OCI-M1 (cell line): ENCODE measurements at places on chromosomes 5 and 9.

- no peak for DNase-seq
Observed at GRCh38 chr9:135239769-135240141, 152.3 kb downstream of the OLFM1 start.

- peak; percentile 44 for DNase-seq
Observed at GRCh38 chr9:136143215-136144001, 24.7 kb upstream of the TMEM250 start.

DNA sequence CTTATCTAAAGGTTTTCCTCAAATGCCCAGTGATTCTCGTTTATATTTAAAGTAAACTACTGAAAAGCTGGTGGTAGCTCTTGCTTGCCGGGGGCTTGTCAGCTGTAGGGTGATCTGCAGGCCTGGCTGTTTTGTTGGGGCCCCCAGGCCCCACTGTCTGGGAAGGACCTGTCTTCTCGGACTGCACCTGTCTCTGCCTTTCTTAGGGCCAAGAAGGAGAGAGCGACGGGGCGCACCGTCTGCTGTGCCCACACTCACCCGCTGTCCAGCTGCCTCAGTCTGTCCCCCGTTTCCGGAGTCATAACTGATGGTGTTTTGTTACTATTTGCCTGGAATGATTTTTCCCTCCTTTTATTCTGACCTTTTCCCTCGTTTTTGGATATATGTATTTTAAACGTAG is 94.1 kb upstream of the CACNA1B start:
- no peak for DNase-seq

DNA sequence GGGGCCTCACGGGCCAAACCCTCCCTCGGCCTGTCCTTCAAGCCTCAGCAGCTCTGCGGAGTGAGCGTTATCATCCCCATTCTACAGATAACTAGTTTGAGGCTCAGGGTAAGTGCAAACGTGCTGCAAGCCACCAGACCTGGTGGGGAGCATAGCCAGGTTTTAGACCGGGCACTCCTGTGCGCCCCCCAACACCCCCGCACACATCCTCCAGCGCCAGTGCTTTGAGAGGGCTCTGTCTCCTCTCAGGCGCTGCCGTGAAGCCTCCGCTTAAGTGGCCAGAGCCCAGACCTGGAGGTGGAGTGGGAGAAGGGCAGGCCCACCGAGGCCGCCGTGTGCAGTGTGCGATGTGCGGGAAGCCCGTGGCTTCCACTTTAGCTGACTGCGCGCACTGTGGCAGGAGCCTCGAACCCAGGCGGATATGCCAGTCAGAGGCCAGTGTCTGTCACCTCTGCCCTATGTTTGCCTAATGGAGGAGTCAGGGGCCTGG is 1.6 kb upstream of the MGAT1 start:
- DNase-seq, result no peak

DNA sequence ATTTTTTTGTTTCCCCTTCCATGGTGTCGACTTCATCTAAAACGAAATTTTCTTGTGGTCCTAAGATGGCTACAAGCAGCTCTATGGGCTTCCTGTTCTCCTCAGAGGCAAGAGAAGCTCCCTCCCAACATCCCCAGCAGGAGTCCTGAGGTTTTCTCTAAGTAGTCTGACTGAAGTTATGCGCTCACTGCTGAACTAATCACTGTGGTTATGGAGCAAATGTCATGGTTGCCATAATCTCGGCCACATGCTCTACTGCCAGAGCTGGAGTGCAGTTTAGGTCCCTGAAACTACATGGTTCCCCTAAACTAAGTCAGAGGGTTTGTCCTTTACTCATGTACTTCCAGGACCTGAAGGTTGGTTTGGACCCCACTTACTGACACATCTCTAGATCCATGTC is 68.0 kb upstream of the MAMDC2 start:
- peak; percentile 17 for DNase-seq

DNA sequence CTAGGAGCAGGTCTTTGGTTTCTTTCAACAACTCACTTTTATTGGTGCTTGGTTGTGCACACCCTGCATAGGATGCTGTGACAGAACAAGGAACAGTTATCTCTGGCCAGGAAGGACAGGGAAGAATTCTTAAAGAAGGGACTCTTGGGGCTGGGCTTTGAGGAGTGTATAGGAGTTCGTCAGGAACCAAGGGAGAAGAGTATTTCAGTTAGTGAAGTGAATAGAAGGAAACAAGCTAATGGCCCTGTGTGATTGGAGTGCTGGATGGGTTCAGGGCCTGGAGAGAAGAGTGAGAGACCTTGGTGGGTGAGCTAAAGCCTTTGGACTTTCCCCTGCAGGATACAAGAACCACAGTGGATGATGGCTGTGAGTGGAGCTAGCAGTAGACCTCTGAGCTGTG is 32.2 kb downstream of the DAB2IP start:
- no peak for DNase-seq

- no peak for DNase-seq
Observed at GRCh38 chr5:123369371-123369968, 53.7 kb downstream of the CEP120 start.

DNA sequence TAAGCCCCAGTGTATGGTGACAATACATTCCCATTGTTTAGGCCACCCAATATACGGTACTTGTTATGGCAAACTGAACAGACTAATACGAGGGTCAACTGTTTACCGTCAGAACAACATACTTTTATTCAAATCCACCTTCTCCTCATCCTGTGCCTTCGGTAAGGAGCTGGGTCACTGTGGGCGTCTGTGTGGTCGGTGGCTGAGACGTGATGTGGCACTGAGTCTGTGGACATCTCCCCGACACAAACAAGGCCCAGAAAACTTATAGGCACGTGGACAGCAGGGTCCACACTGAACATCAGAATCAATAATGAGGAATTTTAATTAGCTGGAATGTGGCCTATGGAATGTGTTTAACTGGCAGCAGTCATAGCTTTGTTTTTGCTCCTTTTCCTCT is 154.3 kb upstream of the IRX2 start:
- DNase-seq, result no peak

DNA sequence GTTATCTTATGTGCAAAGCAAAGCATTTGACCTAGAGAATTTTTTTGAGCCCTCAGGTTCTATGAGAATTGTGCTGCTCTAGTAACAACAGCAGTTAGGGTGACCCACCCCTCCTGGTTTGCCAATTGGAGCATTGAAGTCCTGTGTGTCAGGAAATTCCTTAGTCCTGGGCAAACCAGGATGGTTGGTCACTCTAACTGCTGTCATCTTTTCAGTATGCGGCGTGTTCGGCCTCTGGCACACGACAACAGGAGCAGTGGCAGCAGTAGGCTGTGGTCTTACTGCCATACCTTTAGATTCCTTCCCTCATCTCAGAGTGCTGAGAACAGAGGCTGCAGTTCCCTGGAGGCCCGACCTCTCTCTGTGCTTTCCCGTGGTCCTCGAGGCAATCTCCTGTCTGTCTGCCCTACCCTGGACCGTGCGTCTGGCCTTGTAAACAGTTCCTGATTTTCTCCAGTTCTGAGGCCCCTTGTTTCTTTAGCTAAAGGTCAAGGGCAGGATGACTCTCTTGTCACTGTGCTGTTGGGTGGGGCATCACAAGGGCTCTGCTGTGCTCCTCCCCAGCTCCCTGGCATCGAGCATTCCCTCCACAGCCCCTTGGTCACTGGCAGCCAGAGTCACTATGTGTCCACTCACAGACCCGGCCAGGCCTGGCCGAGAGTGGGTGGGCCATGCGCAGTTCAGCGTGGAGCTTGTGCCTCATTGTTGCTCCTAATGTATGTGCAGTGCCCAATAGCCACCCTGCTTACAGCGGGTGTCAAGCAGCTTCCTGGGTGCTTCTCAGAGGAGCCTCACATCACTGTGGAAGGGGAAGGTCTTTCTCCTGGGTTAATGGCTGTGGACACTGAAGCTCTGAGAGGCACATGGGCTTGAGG is 18.5 kb upstream of the COL15A1 start:
- no peak for DNase-seq

- DNase-seq, result no peak
Observed at GRCh38 chr5:88707216-88707965, 175.6 kb downstream of the MEF2C start.

DNA sequence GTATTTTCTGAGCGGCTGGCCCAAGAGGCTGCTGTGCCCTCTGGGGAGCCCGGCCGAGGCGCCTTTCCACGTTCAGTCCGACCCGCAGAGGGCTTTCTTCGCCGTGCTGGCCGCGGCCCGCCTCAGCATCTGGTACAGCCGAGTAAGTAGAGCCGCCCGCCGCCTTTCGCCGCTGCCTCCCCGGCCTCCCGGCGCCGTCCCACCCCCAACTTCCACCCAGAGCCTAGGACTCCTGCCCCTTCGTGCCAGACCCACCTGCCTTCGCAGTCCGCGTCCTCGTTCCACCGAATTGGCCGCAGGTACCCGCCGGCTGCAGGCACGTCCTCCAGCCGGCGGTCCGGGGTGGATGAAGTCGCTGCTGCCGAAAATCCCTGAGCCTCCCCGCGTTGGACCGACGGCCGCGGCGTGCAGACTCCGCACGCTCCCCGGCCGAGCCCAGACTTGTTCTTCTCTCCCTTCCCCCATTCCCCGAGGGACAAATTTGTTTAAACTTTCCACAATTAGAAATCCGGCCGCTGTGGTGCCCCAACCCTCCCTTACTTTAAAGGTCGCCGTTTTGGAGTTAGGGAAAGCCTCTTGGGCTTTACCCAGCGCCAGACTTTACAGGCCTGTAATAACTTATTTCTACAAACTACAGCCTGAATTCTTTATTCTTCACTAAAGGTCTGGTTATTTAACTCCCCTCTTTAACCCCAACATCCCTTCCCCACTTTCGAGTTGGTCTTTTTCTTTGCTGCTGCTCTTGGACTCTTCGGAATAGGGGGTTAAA is 589 bp downstream of the RIC1 start:
- DNase-seq, result peak; percentile 99

- peak; percentile 47 for DNase-seq
Observed at GRCh38 chr5:147887026-147887627, 8.6 kb downstream of the SCGB3A2 start.

DNA sequence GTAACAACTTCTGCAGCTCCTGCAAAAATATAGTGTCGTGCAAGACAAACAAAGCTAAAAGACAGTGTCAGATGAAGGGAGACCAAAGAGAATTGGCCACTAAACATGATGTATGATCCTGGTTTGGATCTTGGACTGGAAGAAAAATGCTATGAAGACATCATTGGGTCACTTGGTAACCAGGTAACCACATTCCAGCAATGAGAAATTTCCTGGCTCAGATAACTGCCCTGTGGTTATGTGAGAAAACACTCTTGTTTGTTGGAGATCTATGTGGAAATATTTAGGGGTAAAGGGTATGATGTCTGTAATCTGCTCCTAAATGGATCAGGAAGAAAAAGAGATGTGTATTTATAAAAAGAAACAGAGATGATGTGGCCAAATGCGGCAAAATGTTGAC is 45.5 kb upstream of the ANKRD33B start:
- no peak for DNase-seq

- no peak for DNase-seq
Observed at GRCh38 chr5:125463466-125464092, 717.1 kb upstream of the ZNF608 start.

DNA sequence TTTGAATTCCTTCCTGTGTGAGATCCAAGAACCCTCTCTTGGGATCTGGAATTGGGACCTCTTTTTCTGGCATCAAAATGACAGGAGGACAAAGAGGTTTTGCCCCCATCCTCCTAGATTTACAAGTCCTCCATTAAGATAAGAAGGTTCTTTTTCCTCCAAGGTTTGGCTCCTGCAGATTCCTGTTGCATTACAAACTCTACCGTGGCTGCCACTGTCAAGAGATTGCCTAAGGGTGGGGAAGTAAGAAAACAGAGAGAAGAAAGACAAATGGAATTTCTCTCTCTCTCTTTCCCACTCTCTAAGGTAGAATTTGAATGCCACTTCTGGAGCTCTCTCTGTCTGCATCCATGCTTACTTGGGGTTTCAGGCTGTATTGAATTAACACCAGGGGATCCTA is 12.0 kb upstream of the SVEP1 start:
- DNase-seq, result no peak

- DNase-seq, result no peak
Observed at GRCh38 chr5:115649541-115649940, 23.7 kb upstream of the TMED7 start.

DNA sequence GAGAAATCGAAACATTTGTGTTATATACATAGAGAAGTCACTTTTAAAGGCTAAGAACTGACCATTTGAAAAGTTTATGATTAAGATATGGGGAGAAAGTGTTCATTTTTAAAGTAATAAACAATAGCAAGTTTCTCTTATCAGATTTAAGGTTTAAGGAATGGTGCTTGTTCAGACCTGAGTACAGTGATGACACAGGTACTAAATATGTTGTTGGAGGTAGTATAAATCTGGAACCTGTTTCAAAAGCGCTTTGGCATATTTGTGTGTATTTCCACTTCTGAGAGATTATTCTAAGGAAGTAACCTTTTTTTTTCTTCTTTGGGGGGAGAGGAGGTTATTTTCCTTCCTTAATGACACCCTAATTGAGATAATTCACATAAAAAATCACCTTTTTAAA is 18.4 kb downstream of the CDC42SE2 start:
- DNase-seq, result no peak

DNA sequence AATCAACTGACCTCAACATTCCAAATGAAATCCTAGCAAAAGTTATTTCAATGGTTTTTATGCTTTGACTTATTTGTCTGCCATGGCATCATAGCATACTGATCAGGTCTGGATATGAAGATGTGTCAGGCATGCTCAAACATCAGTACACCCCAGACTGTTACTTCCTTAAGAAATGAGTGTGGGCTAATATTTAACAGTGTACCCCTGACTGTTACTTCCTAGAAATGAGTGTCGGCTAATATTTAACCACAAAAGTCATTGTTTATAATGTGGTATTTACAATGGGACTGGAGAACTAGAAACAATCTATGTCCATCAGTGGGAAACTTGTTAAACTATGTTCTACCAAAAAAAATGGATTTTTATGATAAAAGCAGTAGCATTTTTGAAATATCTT is 38.1 kb upstream of the HNRNPA0 start:
- no peak for DNase-seq

DNA sequence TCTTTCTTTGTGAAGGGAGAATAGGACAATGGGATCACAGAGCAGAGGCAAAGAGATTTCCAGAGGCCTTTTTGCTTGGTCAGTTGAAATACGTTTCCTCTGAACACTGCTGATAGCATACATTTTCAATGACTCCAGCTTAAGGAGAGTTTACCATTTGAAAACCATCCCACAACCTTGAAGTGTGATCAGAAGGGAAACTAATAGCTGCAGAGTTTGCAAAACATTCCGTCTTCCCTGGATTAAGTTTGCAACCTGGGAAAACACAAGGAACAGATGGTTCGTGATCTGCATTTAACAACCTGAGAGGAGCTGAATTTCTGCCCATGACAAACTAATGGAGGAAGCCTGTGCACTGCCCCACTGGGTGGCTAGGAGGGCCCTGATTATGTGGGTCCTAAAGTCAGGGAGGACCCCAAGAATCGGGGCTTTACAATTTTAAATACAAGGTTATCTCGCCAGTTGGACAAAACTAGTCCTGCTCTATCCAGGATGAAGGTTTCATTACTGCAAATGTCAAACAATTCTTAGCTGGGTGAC is 35.6 kb downstream of the MTX3 start:
- no peak for DNase-seq
